ENCODE measurements at places on chromosomes 3 and 15. TPM values are rescaled to one million over a fixed set of nuclear protein-coding genes. Genes with fewer than 3 reads are reported as not detected.
A peak's percentile ranks its signal among the peaks of the same experiment; 100 is the strongest.

EPHA6 gene
- polyA plus RNA-seq, result 2.0 TPM

INO80 gene
- polyA plus RNA-seq, result 15.2 TPM

SRGAP3 gene
- polyA plus RNA-seq, result 6.2 TPM

RASA2 gene
- polyA plus RNA-seq, result 10.2 TPM

NANOGP8 gene
- 0.16 TPM for polyA plus RNA-seq

ZIC1 gene
- not detected for polyA plus RNA-seq

ZCWPW2 gene
- 1.4 TPM for polyA plus RNA-seq

FES gene
- polyA plus RNA-seq, result 25.6 TPM

TKT gene
- polyA plus RNA-seq, result 208 TPM

CFAP91 gene
- polyA plus RNA-seq, result 7.3 TPM

CHRM5 gene
- polyA plus RNA-seq, result not detected

KNG1 gene
- polyA plus RNA-seq, result not detected

SLCO2A1 gene
- 3.6 TPM for polyA plus RNA-seq

CSTA gene
- 38.5 TPM for polyA plus RNA-seq

C3orf85 gene
- not detected for polyA plus RNA-seq

ITIH1 gene
- polyA plus RNA-seq, result not detected

- no peak for DNase-seq
These were observed 381.0 kb downstream of the SOX2 start for GRCh38 chr3:182092662-182093262.

- DNase-seq, result no peak
These were observed 128.3 kb upstream of the SEMA6D start for GRCh38 chr15:47588958-47589357.

GRCh38 chr3:190301591-190301990, 20.7 kb downstream of the CLDN1 start:
- no peak for DNase-seq

- no peak for DNase-seq
These were observed 167.0 kb downstream of the AKAP13 start for GRCh38 chr15:85547386-85547785.

DNA sequence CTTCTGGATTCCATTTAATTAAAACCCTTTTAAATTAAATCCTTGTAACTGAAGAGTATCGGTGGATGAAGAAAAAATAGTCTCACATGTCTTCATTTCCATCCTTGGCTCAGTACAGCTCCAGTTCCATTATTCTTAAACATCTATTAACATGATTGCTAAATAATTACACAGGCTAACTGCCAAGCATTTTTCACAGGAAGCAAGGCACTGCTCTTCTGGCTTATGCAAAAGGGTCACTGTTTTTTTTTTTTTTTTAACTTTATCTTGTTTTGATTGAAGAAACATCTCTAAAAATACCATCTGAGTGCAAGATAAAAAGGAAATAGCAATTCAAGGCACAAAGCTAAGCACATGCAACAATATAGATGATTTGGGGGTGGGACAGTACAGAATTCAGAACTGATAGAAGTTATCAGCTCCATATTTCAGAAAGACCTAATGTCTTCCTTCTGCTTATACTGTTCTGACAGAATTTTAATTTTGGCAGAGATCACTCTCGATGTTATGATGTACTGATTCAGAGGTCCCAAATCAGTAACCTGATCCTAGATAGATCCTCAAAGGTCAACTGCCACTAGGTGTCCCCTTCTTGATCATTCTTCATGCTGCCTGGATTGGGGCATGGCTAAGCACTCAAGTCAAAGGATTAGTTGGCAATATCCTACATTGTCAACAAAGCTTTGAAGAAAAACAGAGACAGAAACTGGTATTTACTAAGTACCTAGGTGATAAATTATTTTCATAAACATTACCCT, 57.8 kb upstream of the ACTC1 start:
- no peak for DNase-seq

DNA sequence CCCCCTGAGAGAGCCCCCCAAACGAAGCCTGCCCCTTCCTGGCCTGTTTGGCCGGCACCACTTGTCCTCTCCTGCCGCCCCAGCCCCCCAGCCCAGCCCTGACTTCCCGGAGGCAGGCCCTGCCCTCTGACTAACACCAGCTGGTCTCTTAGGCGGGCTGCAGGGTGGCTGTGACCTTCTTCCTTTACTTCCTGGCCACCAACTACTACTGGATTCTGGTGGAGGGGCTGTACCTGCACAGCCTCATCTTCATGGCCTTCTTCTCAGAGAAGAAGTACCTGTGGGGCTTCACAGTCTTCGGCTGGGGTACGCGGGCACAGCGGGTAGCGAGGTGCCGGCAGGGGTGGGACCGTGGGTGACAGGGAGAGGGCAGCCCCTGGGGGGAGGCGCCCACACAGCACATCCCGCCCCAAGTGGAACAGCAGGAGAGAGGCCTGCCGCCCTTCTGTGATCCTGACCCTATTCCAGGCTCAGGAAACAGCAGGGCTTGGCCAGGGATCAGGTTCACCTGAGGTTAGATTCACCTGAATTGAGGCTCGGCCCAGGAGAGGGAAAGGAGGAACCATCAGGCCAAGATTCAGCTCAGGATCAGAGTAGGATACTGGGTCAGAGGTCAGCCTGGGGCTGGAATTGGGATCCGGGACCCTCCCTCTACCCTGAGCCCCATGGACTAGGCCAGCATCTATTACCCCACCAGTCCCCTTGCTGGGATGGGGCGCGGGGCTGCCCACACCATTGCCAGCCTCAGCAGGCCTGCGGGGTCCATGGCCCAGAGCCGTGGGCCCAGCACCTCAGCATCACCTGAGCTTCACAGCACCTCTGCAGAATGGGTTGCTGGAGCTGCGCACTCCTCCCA, 21.9 kb downstream of the PTH1R start:
- DNase-seq, result no peak

DNA sequence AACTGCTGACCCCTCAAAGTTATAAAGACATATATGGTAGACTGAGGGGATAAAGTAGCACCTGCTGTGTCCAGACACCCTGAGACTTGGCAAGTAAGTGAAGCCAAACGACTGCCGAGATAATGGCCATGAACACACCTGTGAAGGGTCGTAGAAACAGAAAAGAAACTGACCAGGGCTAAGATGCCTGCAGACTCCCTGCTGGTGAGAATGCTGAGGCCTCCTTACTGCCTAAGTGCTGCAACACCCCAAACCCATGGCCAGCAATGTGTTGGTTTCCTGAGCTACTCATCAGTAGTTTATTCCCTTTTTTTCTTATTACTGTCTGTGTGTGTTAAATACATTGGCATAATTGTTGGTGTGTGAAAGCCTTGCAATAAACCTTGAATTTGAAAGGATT, 233.8 kb downstream of the ZNF385D start:
- DNase-seq, result no peak

DNA sequence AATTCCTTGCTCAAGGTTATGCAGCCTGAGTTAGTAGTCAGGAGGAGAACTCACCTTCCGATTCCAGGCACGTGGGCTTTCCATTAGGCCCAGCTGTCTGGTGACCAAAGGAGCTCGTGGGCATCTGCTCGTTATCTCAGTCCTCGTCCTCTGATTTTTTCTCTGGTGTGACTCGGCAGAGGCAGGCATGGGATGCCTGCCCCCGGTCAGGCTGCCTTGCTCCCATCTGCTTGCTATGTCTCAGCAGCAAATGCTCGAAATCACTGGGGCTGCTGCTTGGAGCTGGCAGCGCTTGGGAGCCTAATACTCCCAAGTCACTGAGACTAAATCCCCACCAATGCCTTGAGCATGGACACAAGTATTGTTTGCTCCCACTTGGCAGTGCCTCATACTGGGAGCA, 84.5 kb upstream of the NMNAT3 start:
- no peak for DNase-seq

- no peak for DNase-seq
These were observed 196.2 kb downstream of the ROBO2 start for GRCh38 chr3:77236118-77236517.

DNA sequence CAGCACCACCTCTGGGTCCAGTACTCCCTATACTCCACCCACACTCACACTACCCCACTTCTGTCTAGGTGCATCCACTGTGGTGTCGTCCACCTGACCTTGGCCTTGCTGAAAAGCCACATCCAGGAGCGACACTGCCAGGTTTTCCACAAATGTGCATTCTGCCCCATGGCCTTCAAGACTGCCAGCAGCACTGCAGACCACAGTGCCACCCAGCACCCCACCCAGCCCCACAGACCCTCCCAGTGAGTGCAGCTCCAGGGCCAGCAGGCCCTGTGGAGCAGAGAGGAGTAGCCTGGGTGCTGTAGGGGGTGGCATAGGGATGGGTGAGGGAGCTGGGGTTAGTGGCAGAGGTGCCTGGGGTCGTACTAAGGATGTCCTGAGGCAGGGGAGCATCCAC, 19.4 kb upstream of the ALPK3 start:
- DNase-seq, result no peak

- DNase-seq, result no peak
These were observed 3.5 kb downstream of the ITGA11 start for GRCh38 chr15:68428431-68428940.

GRCh38 chr3:52930748-52931147, 33.4 kb upstream of the STIMATE start:
- no peak for DNase-seq

DNA sequence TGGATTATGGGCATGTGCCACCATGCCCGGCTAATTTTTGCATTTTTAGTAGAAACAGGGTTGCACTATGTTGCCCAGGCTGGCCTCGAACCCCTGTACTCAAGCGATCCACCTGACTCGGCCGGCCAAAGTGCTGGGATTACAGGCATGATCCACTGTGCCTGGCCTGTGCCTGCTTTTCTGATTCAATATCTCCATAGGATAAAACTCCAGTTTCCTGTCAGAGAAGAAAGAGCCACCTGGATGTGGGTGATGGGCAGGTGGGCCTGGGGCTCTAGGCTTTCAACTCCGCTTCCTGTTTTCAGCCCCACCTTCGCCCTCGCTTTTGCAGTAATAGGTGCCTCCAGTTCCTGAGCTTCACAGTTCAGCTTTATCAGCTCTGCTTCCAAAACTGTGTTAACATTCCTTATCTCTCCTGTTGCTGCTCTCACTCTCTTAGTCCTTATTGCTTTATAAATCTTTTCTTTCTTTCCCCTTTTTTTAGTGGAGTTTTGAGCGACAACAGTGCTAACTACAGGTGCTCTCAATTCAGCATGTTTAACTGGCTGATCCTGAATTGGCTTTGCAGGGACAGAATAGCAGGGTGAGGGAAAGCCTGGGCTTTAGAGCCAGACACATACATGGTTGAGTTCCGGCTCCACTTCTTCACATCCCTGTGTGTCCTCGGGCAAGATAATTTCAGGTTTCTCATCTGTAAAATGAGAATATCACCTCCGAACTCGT, 21.1 kb upstream of the PDE8A start:
- DNase-seq, result no peak

DNA sequence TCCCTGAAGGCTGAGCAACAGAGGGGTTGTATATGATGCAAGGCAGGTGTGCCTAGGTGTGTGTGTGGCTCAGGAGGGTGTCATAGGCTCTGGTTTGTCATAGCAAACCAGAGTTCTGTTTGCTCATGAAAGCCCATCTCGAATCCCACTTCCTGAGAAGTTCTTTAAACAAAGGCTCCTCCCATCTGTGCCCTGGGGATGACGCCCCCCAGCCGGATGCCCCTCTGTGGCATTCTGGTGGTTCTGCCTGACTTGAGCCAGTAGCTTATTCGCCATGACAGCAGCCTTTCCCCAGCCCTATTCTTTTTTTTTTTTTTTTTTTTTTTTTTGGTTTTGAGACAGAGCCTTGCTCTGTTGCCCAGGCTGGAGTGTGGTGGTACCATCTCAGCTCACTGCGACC, 45.4 kb downstream of the PDIA5 start:
- no peak for DNase-seq

GRCh38 chr3:32959371-32959770, 7.9 kb downstream of the CCR4 start:
- DNase-seq, result no peak

DNA sequence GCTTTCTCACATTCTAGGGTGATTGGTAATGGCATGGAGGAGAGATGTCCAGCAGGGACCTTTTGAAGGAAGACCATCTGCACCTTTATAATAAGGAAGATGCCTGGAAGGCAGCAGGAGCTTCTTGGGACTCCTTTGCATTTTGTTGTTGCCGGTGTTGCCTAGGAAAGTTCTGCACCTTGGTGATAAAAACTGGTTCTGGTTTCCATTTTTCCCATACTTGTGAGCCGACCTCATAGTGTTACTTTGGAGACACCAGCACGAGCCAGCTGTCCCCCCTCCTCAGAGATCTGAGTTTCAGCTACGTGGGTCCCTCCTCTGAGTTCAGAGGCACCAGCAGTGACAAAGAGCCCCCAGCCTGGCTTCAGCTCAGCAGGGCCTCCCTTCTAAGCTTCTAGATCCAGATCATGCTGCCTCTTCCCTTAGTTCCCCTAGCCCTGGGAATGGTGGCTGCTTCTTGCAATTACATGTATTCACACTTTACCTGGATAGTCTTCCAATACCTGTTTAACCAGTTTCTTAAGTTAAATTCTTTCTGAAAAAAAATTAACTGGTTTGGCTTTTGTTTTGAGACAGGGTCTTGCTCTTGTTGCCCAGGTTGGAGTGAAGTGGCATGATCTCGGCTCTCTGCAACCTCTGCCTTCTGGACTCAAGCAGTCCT, 18.0 kb upstream of the FSTL1 start:
- DNase-seq, result no peak

DNA sequence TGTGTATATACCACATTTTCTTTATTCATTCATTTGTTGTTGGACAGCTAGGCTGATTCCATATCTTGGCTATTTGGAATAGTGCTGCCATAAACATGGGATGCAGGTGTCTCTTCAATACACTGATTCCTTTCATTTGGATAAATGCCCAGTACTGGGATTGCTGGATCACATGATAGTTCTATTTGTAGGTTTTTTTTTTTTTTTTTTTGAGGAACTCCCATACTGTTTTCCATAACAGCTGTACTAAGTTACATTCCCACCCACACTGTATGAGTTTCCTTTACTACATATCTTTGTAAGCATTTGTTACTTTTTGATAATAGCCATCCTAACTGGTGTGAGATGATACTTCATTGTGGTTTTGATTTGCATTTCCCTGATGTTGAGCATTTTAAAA, 437.7 kb downstream of the DIPK2A start:
- no peak for DNase-seq

GRCh38 chr3:126347543-126348161, 9.6 kb downstream of the KLF15 start:
- peak; percentile 11 for DNase-seq

DNA sequence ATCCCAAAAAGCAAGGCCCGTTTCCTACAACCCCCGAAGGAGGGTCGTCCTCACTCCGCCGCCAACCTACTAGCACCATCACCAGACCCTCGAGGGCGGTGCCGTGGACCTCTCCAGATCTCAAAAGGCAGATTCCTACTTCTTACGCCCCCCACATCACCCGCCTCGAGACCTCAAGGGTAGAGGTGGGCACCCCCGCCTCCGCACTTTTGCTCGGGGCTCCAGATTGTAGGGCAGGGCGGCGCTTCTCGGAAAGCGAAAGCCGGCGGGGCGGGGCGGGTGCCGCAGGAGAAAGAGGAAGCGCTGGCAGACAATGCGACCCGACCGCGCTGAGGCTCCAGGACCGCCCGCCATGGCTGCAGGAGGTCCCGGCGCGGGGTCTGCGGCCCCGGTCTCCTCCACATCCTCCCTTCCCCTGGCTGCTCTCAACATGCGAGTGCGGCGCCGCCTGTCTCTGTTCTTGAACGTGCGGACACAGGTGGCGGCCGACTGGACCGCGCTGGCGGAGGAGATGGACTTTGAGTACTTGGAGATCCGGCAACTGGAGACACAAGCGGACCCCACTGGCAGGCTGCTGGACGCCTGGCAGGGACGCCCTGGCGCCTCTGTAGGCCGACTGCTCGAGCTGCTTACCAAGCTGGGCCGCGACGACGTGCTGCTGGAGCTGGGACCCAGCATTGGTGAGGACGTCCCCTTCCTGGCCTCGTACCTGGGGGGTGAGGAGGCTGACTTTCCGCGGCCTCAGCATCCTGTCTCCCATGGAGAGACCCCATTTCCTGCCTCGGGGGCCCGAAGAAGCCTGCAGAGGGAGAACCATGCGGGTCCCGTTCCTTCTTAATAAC, at the start of gene MYD88:
MYD88 (plus strand) TSS at position 313 of the 842 bp plus-strand sequence; CDS start at position 353, 40 bp downstream.
- peak; percentile 85 for DNase-seq

GRCh38 chr3:58022490-58022889, 14.3 kb downstream of the FLNB start:
- no peak for DNase-seq
